ENCODE measurements at places on chromosomes 4 and X.

- no peak for DNase-seq
These were observed 2015.9 kb downstream of the PCDH7 start for GRCh38 chr4:32735856-32736590.

DNA sequence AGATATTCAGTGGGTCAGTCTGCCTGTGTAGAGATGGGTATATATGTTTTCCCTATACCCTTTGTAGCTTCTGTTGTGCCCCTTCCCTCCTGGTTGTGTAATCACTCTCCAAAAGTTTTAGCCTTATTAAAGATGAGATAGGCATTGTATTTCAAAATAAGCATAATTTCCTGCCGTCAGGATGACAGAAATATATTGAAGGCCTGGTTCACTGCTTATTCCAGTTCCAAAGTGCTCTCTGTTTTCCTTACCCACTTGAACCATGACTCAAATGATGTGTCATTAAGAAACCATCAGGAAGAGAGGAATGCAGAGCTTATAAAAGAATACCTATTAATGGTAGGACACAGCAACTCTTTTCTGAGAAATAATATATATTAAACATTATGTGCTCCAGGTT, 178.5 kb downstream of the GABRB1 start:
- no peak for DNase-seq

- DNase-seq = no peak
These were observed 80.9 kb downstream of the HMX1 start for GRCh38 chr4:8790749-8791148.

DNA sequence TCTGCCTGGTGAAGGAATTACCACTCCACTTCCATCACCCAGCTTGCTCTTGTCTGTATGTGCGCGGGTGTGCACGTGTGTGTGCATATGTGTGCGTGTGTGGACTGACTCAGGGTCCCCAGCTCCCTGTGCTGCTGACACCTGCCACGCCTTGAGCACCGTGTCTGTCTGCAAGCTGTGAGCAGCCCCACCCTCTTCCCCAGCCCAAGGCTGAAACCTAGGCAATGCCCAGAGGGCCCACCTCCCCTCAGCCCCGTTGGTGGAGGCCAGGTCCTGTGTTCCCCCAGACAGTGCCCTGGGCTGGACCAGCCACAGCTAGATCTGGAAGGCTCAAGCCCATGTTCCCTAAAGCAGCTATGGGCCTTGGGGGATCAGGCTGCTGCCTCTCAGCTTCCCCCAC, 2.0 kb upstream of the CCNQ start:
- DNase-seq = no peak

GRCh38 chr4:71907071-71907470, 123.2 kb upstream of the GC start:
- no peak for DNase-seq

DNA sequence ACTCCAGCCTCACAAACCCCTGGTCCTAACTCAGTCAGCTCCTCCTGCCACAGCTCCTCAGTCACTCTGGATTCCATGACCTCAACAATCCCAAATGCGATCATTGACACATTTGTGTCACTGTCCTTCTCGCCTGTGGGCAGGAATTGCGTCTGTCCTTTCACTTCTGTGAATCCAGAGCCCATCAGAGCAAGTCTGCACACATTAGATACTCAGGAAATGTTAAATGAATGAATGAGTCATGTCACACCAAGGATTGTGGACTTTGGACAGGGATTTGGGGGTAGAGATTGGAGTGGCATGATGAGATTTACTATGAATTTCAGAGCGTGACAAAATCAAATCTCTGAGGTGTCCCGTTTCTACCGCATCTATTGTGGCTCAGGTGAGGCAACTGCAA, 11.8 kb upstream of the CLDN24 start:
- no peak for DNase-seq

DNA sequence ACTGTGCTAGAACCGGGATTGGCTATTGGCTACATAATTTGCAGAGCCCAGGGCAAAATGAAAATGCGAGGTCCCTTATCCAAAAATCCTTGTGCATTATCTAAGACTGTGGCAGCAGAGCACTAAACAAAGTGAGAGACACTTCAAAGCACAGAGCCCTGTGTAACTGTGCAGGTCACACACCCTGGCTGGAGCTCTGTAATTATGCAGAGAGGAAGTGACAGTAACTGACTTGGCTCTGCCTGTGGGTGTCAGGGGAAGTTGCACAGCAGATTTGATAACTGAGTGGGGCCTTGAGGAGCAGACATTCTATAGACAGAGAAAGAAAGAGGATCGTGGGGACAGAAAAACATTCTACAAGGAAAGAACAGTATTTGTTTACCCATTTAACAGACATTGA, 173.5 kb upstream of the FMR1 start:
- DNase-seq = no peak

DNA sequence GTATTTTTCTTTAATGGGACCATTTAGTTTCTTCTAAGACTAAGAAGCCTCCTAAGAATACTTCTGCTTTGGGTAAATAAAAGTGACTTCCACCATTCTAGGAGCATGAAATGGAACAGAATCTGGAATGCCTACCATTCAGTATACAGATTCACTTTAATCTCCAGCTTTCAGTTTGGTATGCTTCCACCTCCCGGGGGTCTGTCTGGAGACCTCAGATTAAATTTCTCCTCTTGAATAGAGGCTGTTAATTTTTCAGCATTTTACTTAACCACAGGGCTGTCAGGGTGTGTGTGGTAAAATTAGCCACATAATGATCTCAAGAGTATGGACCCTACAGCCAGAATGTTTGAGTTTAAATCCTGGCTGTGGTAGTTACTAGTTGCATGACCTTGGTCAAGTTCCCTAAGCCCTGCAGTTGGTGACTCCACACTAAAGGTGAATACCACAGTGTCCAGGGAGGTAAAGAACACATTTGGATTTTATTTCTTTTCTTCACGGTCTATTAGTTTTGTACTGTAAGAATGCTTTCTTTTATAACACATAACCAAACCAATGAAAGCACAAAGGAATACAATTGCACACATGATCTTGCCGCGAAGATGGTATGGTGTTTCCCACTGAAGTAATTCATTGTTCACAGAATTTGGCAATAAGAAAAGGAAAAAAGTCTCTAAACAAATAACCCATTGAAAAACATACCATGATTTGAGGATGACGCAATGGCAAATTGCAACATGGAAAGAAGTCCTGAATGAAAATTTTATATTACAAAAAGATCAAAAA, 37.3 kb upstream of the TRIM2 start:
- no peak for DNase-seq

DNA sequence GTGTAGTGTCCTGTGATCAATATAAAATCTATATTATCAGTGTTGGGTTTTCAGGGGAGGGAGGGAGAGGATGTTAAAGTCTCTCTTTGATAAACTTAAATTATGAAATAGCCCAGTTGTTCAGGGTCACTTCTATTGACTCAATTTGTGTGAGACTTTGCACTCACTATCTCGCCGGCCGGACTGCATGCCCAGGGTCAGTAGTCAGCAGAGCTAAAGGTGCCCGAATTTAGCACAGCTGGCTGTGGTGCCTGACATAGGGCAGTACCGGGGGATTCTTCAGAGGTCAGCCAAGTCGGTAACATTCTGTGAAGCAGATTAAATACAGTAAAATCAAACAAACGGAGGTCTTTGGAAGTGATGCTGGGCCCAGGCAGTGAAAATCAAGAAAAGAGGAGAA, 19.2 kb downstream of the GABRQ start:
- no peak for DNase-seq

- DNase-seq = no peak
These were observed 15.3 kb downstream of the COQ2 start for GRCh38 chr4:83269256-83269655.

GRCh38 chrX:129663171-129663570, 8.4 kb upstream of the APLN start:
- no peak for DNase-seq

DNA sequence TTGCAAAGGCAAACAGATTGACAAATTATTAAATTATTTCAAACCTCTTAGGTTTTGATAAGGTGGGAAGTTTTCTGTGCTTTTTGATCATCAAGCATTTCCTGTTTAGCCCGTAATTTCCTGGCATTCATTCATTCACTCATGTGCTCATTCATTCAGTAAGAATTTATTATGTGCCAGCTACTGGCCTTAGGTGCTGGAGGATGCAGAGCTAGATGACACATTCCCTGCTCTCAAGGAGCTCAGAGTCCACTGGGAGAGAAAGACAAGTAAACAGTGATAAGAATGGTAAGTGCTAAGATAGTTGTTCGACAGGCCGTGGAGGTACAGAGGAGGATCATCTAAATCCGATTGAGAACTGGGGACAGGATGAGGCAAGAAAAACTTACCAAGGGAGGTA, 153.0 kb downstream of the DCTD start:
- DNase-seq = no peak

DNA sequence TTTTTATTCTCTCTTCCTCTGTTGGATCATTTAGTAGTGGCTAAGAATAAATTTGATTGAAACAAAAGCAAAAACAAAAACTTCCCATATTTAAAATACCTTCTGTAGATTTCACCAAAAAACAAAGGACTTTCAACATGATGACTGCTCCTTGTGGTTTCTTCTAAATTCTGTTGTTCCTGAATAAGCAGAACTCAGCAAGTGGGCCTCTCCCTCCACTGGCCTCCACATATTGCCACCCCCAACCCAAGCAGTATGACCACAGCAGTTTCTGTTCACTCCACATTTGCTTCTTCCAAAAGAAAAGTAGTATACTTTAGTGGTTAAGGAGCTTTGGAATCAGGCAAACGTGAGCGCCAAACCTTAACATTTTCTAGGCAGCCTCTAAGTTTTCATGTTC, 114.7 kb downstream of the COX18 start:
- no peak for DNase-seq

DNA sequence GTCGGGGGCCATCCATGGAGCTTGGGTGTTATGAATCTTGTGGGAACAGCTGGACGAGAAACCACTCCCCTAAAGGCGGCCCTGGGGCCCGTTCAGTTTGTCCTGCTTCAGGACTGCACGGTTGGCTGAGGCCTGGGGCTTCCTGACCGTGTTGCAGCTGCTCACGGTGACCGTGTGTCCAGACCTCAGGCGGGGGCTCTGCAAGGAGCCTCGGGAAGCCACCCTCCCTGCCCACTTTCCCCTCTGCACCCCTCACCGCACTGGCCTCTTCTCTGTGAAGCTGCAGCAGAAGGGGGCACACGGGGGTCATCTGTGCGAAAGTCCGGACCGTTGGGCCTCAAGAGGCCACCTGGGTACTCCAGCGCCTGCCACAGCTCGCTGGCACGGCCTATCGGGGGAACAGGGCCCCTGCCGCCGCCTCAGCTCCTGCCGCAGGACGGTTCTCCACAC, 29.4 kb downstream of the UVSSA start:
- no peak for DNase-seq

DNA sequence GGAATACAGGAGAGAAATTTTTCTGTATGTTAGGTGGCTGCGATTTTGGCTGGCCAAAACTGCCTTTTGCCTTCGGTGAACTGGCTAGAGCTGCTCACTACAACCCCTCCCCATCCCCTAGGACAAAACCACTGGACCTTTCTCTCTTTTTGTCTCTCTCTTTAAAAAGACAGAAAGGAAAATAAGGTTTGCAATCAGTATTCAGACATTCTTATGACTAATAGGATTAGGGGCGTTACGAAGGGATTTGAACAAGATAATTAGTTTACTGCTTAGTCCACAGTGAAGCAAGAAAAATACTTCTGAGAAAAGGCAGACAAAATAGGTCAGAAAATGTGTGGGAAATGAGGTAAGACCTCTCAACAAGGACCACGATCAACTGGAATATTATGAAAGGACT, 180.4 kb downstream of the SLIT2 start:
- DNase-seq = no peak

- no peak for DNase-seq
These were observed 46.9 kb upstream of the ATP8A1 start for GRCh38 chr4:42703813-42704212.

GRCh38 chr4:151039733-151040132, 24.6 kb upstream of the LRBA start:
- DNase-seq = no peak

- no peak for DNase-seq
These were observed 6.1 kb downstream of the ENOX2 start for GRCh38 chrX:130896802-130897501.

DNA sequence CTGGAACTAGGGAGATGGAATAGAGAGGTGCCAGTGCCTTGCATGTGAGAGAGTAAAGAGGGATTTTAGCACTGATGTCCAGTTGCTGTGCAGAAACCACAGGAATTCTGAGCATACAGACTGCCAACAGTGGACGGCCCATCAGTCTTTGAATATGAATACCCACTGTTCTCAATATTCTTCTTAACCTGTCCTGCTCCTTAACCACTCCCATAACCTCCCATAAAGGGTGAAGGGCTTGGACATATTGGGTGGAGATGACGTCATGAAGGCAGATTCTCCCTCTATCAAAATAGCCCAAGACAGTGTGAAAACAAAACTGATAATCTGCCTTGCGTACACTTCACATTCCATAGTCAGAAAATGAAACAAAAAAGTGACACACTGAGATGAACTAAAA, 1313.7 kb upstream of the PABPC4L start:
- DNase-seq = no peak

Measured in activated CD4-positive, alpha-beta T cell treated with anti-CD3 and anti-CD28 coated beads, Interleukin-2, amount 50 U/mL, for 24 hours (primary cell).